ENCODE measurements at places on chromosomes 12 and 14.

- DNase-seq = no peak
Measured at GRCh38 chr14:39107591-39107996, 4.6 kb upstream of the SEC23A start.

DNA sequence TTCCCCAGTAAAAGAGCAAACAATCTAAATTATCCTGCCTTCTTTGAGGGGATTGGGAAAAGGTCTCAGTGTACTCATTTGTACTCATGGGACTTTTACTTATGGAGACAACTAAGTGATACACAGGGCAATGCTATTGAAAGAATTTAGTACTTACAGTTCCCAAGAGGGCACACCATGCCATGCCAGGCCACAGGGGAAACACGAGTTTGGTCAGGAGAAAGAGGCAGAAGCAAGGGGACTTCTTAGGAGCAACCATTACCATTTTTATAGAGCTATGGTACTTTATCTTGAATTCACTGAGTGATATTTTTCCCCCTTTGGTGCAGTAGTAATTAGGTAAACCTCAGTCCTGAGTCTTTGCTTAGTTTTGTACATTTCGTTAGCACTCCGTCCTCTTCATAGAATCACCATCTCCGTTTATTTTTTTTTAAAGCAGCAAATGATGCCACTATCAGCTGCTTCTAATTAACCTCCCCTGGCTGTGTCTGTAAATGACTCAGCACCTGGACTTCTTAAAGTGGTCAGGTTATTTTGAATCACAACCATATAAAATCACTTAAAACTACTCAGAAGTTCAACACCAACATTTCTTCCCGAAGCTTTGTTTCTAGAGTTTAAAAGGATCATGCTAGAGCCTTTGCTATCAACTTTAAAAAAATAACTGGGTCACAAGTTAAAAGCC, 5.9 kb upstream of the WASHC3 start:
- DNase-seq = no peak

DNA sequence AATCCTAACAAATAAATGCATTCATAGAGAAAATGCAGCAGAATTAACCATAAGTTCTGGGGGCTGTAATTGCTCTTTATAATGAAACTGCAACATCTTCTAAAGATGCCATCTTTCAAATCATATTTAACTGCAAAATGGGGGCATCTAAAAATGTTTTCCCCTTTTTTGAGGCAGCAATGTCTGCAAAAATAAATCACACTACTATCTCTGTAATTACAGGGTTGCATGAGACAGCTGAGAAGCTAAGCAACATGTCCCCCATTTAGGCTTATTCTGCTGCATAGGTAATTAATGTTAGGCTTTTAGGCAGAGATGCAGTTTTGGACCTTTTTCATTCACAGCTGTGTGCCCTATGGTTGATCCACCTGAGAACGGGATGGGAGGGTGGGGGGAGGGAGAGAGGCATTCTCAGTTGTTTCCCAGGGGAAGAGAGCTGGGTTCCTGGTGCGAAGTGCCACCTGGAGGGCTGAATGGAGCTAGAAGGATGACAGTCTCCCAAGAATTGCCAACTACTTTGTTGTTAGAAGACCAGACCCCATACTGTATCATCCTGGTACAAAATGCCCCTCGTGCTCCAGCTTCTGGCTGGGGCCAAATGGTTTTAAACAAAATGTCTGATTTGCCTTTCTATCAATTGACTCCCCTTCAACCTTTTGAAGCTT, 154.2 kb downstream of the APAF1 start:
- no peak for DNase-seq

DNA sequence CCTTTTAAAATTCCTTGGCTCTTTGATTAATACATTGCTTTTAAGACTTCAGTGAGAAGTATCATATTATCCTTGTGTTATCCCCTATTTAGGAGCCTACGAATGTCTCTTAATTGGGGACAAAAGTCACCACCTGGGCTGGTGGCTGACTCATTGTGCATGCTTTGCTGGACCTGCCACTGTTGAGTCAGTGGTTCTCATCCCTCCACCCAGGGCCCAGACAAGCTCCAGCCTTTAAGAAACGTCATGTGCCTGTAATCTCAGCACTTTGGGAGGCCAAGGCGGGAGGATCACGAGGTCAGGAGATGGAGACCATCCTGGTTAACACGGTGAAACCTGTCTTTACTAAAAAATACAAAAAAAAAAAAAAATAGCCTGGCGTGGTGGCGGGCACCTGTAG, 57.9 kb downstream of the OTX2 start:
- no peak for DNase-seq

GRCh38 chr14:100994756-100995330, 91.3 kb upstream of the RTL1 start:
- no peak for DNase-seq

DNA sequence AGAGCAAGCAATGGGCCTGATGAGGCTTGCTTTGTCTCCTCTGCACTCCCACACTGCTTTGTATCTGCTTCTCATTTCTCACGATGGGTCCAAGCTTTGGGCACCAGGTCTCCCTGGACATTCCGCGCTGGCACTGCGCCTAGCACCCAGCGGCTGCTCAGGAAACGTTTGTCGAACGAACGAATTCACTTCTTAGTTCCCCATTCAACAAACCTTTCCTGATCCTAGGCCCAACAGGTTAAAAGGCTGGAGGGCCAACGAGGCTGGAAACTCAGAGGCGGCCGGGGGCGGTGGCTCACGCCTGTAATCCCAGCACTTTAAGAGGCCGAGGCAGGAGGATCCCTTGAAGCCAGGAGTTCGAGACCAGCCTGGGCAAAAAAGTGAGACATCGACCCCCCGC, 1.0 kb upstream of the GLRX5 start:
- DNase-seq = no peak

- no peak for DNase-seq
Measured at GRCh38 chr12:102549691-102550090, 69.3 kb upstream of the IGF1 start.

- peak; percentile 72 for DNase-seq
Measured at GRCh38 chr12:89461649-89462612, 62.7 kb downstream of the GALNT4 start.

- DNase-seq = no peak
Measured at GRCh38 chr14:68757618-68758081, 35.2 kb downstream of the ZFP36L1 start.
